Esophagus squamous epithelium (tissue), 5 donors: ENCODE measurements at places on chromosomes 4 and X. TPM values are rescaled to one million over a fixed set of nuclear protein-coding genes. Genes with fewer than 3 reads are reported as not detected.

The NOA1 gene
- 30.2 TPM for total RNA-seq

The NAAA gene
- 152 TPM for total RNA-seq

The TEX13D gene
- not detected for total RNA-seq

The PCDH7 gene
- total RNA-seq: 68.9 TPM

The P2RY8 gene
- 0.85 TPM for total RNA-seq

The SPANXA1 gene
- not detected for total RNA-seq

The CT47B1 gene
- total RNA-seq: not detected

The UGT2A3 gene
- total RNA-seq: not detected

The PCDH10 gene
- total RNA-seq: 0.19 TPM

The EGFL6 gene
- total RNA-seq: 2.3 TPM

The BEX1 gene
- total RNA-seq: not detected

The MAGEA9 gene
- total RNA-seq: not detected

The STAP1 gene
- total RNA-seq: not detected

The TLR2 gene
- total RNA-seq: 12.4 TPM

The H2BW2 gene
- total RNA-seq: not detected

The ASB5 gene
- 4.0 TPM for total RNA-seq

The CYBB gene
- total RNA-seq: 1.1 TPM

The MTNR1A gene
- not detected for total RNA-seq

The PWWP3B gene
- not detected for total RNA-seq

The PABPC1L2B gene
- total RNA-seq: not detected

The RTL9 gene
- total RNA-seq: not detected

GRCh38 chr4:56641494-56642051 is 39.5 kb downstream of the HOPX start:
- no peak for DNase-seq

- DNase-seq: no peak
Observed at GRCh38 chr4:29046781-29047180, 1673.4 kb upstream of the PCDH7 start.

DNA sequence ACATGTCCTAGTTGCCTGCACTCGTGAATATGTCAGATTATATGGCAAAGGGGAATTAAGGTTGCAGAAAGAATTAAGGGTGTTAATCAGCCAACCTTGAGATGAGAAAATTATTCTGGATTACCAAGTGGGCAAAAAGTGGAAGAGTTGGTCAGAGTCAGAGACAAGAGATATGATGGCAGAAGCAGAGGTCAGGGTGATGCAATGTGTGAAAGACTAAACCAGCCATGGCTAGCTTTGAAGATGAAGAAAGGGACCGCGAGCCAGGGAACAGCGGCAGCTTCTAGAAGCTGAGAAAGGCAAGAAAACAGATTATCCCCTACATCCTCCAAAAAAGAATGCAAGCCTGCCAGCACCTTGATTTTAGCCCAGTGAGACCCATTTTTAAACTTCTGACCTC is 385.6 kb downstream of the HNRNPD start:
- DNase-seq: no peak

GRCh38 chr4:104418286-104418685 is 76.4 kb downstream of the CXXC4 start:
- DNase-seq: no peak

GRCh38 chr4:166415749-166416148 is 542.7 kb downstream of the TLL1 start:
- DNase-seq: no peak

GRCh38 chr4:128349921-128350320 is 62.3 kb upstream of the PGRMC2 start:
- DNase-seq: no peak

GRCh38 chr4:28146191-28146590 is 1285.5 kb downstream of the STIM2 start:
- no peak for DNase-seq

- no peak for DNase-seq
Observed at GRCh38 chr4:8547108-8547911, 32.9 kb upstream of the GPR78 start.

DNA sequence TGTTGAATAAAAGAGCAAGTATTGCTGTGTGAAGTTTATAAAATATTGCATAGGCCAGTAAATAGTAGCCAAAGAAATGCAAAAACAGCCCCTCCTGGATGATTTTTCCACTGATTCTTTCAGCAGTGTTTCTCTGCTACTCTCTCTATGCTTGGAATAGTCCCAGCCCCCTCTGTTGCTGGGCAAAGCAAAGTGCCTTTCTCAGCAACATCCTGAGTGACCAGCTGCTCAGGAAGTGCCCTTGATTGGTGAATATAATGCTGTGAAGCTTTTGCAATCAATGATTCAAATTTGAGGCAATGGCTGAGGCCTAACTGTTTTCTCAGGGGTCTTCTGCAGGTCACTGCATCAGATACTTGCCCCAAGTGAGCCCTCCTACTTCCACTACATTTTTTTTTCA is 656.7 kb downstream of the ZNF674 start:
- DNase-seq: no peak

GRCh38 chrX:16617382-16617781 is 32.6 kb upstream of the S100G start:
- DNase-seq: no peak

- no peak for DNase-seq
Observed at GRCh38 chrX:120468071-120468470, 1.0 kb downstream of the LAMP2 start.

- DNase-seq: no peak
Observed at GRCh38 chr4:115259642-115260041, 146.2 kb upstream of the NDST4 start.

DNA sequence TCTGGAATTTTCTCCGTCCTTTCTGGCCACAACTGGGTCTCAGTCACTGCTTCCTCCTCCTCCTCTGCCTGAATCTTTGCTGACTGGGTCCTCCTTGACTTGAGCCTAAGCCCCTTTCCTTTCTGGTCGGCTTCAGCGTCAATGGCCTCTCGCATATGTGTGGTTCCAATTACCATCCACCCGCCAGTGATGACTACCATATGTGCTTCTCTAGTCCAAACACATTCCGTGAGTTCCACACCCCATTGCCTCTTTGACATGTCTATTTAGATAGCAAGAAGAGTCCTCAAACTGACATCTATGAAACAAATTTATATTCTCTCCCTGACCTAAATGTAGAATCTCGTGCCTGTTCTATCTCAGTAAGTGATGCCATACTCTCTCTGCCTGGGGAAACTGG is 19.8 kb downstream of the MXRA5 start:
- no peak for DNase-seq

- no peak for DNase-seq
Observed at GRCh38 chr4:766559-767283, 59.2 kb downstream of the CPLX1 start.

DNA sequence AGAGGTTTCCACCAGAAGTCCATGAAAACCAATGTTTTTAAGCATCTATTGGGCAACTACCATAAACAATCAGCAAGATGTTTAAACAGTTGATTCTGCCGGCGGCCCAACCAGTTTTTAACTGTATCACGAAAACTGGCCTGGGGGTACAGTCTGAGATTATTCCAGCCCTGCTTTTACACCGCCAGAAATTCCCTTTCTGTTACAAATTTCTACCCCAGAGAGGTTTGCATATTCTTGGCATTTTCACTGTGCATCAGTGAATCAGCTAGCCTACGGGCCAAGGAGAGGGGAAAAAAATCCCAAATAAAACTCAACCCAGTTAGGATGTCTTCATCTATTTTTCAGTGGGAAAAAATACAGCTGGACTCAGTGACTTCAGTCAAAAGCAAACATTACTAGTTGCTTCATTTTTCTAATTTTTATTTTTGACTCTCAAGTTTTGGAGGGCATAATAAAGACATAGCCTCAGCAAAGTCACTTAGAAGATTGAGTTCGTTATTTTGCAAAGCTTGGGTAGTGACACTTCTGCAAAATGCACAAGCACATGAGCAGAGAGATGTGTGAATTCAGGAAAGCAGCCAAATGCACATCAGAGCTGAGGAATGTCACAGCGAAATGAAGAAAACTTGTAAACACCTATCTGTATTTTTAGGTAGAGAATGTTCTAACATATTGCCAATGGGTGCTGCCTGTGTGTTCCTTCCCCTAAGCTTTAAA is 167.8 kb upstream of the GK2 start:
- no peak for DNase-seq

DNA sequence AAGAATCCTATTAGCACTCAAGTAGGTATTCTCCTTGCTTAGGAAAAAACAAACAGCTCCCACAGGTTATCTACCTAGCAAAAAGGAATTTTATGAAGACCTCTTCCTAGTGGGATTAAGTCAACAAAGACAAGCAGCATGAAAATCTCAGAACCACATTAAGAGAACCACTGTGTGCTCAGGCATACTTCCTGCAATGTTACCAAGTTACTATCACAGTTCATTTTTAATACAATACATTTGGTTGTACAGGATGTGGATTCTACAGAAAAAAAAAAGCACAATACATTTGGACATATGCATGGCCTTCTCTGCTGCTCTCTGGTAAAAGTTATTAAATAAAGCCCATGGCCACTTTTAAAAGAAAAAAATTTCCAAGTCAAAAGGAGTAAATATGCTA is 193.7 kb downstream of the PPP3CA start:
- DNase-seq: no peak

DNA sequence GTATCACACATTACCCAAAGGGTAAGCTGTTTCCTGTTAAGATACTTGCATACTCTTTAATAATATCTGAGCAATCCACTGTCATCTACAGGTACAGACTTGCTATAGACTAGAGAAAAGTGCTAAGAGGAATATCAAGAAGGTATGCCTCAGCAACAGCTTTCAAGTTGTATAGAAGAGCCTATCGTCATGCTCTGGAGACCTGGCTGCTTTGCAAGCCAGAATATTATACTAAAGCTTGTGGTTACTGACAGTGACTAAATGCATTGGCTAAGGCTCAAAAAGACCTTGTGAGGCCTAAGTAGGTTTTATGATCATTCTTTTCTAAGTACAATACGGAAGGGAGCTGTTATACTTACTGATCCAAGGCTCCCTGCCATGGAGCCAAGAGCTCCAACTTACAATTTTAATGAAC is 11.3 kb downstream of the LAMP2 start:
- DNase-seq: no peak

DNA sequence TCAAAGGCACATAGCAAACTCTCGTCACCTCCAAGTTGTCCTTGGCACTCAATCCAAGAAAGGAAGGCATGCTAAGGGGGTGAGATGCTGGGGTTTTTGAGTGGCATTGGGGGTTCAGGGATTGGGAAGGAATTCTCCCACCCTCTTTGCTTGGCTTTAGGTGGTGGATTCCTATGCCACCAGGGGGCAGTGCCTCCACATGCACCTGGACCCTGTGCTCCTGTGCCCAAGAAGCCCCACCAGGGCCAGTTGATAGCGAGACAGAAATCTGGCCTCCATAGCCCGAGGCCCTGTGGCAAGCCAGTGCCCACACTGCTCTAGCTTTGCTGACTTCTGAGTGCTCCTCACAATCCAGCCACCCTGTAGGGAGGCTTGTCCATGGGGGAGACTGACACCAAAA is 2.0 kb upstream of the FATE1 start:
- DNase-seq: no peak

DNA sequence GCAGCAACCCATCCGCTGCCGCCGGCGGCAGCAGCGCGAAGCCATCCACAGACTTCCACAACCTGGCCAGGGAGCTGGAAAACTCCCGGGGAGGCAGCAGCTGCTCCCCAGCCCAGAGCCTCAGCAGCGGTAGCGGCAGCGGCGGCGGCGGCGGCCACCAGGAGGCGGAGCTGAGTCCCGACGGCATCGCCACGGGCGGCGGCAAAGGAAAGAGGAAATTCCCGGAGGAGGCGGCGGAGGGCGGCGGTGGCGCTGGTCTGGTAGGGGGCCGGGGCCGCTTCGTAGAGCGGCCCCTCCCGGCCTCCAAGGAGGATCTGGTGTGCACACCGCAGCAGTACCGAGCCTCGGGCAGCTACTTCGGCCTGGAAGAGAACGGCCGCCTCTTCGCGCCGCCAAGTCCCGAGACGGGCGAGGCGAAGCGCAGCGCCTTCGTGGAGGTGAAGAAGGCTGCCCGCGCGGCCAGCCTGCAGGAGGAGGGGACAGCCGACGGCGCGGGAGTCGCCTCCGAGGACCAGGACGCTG is 4.9 kb downstream of the PRDM8 start:
- DNase-seq: peak; percentile 17

- no peak for DNase-seq
Observed at GRCh38 chr4:183182873-183183725, 84.0 kb downstream of the WWC2 start.

DNA sequence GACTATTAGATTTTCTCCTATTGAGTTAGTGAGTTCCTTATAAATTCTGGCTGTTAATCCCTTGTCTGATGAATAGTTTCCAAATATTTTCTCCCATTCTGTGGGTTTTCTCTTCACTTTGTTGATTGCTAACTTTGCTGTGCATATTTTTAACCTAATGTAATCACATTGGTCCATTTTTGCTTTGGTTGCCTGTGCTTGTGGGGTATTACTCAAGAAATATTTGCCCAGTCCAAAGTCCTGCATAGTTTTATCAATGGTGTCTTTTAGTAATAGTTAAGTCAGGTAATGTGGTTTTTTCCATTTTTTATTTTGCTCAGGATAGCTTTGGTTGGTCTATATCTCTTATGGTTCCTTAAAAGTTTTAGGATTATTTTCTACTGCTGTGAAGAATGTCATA is 490.3 kb downstream of the ARAP2 start:
- no peak for DNase-seq

DNA sequence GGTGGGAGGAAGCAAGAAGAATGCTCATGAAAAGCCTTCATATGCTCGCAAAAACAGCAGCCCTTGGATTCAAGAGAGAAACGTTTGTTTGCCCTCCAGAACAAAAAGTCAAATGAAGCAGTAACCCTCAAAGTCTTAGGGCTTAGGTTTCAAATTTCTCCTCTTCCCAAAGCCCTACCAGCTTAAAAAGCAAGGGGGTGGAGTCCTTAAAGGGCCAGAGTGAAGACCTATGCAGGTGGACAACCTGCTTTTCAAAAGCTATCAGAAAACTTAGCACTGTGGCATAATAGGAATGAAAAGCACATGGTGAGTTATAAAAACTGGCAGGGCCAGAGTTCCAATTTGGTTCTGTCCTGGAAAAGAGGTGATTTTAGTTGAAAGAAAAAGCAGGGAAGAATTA is 253.3 kb downstream of the NAP1L3 start:
- no peak for DNase-seq

GRCh38 chr4:85522277-85522676 is 47.3 kb downstream of the ARHGAP24 start:
- no peak for DNase-seq

GRCh38 chr4:97367878-97368277 is 775.4 kb downstream of the STPG2 start:
- DNase-seq: no peak

GRCh38 chr4:52555356-52555716 is 103.8 kb downstream of the USP46 start:
- DNase-seq: no peak

DNA sequence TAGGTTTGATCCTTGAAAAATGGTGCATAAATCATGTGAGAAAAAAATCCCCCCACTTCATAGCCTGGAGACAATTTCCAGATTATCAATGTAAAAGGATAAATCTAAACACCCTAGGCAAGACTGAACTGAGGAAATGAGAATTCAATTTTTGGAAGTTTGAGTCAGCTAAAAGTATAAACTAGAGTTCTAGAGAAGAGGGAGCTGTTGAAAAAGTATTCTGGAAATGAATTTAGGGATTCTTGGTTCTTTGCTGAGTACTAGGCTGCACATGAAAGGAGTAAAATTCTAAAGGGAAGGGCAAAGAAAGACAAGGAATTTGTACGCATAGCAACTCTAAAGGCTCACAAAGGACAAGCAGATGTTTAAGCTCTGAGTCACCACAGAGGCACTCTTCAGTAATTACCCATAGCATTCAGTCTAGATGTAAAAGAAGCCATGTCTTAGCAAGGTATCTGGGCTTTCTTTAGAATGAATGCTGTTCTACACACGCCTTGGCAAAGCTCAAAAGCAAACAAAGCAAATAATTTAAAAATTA is 896.5 kb downstream of the PDHA2 start:
- no peak for DNase-seq
